SK-MEL-5 (cell line): ENCODE measurements at places on chromosomes 13 and 19.

DNA sequence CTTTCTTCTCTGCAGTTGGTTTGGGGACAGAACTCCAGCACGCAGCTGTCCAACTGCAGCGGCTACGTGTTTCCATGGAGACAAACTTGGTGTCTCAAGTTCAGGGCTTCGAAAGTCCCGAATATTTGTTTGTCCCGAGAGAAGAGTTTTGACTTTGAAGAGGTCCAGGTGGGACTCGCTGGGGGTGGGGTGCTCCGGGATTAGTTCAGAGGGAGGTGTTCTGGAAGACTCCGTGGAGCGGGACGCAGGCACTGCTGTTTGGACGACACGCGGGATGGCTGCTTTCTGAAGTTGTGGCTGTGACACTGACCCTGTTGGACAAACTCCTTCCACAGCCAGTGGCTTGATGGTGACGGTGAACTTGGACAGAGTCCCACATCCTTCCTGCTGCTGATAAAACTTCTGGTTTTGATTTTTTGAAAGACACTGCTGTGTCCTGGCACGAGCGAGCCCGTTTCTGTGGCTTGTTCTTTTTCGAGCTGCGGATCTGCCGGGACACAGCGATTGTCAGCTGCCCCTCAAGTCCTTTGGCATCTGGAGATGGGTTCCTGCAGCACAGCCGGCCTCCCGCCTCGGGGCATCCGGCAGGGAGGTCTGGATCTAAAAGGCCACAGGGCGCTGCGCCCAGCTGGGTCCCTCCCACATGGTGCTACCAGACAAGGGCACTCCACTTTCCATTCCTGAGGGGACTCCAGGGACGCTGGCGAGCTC, 15.9 kb upstream of the RANBP3 start:
- DNase-seq, result no peak

DNA sequence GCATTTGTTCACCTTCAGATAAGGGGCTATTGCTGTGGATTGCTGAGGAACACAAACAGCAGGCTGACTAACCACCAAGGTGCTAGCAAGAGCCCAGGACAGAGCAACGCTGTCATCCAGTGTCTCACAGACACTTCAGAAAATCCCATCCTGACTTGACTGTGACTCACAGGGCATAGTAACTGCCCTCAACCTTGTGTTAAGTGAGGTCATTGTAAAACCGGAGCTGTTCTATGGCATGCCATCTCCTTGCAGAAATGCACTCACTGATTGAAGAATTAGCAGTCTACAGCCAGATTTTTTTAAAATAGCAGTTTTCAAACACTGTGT, 51.1 kb downstream of the TNFRSF19 start:
- no peak for DNase-seq

- no peak for DNase-seq
These were observed 19.3 kb upstream of the SDHAF1 start for GRCh38 chr19:35975608-35976214.

- no peak for DNase-seq
These were observed 4.0 kb downstream of the GNA11 start for GRCh38 chr19:3098141-3098514.

DNA sequence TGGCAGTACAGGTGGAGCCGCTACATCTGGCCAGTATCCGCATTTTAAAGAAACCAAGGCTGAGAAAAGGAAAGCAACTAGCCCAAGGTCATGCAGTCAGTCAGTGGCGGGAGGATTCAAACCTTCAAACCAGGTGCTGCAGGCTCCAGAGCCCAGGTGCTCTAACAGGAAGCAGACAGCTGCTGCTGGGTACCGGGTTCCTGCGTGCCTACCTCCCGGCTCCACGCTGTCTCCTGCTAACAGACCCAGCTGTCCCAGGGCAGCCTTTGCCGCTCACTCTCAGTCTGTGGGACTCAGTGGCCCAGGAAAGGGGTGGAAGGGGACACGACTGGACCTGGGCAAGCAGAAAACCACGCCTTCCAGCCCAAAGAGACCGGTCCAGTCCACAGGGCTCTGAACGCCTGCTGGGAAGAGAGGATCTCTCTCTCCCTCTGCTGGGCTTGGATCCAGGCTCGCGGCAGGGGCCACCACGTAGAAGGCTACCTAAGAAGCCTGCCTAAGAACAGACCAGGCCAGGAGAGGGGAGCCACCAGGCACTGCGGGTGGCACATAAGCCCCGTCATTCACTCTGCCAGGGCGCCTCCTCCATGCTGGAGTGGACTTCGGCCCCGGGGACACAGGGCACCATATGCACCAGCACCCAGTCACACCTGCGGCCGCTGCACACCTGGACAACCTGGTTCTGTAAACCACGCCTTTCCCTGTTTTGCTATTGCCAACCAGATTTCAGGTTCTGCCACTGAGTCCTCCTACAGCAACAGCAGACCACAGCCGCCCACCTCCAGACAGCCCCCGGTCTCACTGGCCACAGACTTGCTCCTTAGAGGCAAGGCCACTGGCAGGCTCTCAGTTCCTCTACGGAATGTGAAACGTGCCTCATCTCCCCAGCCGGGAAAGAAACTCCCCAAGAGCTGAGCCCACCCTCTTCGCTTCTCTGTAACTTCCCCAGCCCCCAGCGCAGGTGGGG, 4.6 kb downstream of the DAPK3 start:
- no peak for DNase-seq

DNA sequence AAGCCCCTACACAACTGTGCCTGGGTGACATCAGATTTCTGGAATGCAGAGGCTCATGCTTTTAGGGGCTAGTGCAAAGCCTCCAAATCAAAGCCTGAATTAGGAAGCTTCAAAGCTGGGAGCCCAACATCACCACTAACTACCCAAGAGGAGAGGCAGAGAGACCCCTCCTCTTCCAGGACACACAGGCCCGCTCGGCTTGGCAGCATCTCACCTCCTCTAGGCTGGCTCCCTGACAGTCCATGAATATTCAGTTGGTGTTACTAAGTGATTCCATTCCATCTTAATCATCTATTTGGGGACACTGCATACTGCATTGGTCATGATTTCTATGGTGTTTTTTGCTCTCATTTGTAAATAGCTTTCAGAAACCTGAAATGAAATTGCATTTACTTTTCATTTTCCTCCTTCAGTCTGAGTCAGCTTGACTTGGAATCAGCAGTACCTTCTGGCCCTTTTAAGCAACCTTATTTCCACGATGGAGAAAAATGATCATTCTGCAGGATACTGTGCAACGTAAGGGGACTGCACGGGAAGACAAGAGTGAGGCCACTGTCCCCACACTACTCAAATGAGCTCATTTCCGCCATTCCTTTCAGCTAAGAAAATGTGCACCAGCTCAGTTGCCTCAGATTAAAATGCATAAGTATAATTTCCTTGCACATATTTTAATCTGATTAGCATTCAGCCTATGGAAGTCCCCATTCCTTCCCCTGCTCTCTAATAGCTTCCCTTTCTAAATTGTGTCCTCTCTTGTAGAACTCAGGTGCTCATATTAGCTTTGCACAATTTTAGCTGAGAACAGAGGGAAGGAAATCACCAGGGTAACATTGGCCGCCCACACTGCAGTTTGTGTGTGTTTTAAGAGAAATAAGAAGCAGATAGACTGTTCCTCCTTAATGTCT, 219.9 kb downstream of the RFC3 start:
- DNase-seq, result no peak
